Upper lobe of left lung (tissue), 6 donors: ENCODE measurements at places on chromosomes 5 and 9. TPM values are rescaled to one million over a fixed set of nuclear protein-coding genes. Genes with fewer than 3 reads are reported as not detected.

DNA sequence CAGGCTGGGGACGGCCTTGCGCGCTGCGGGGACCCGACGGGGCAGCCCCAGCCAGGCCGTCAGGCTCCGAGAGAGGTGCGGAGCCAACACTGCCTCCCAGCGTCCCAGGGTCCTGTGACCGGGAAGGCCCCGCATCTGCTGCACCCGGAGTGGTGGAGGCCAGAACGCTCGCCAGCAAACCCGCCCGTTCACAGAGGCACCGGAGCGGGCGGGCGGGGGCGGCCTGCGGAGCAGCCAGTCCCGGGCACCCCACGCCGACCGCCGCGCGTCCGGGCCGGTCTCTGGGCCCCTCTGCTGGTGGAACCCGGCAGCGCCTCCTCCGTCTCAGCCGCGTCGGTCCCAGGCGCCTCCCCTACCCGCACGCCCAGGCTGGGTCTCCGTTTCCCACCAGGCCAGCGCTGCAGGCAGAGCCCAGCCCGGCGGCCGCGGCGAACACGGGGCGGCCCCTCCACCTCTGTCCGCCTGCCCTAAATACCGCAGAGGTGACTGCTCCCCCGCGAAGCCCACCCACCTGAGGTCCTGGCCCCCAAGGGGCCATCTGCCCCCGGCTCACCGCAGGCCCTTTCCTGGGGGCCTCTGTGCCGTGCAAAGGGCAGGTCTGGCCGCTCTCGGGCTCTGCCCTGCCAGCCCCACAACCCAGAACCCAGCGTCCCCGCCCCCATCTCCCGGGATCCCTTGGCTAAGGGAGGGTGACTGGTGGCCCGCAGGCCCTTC, 15.9 kb downstream of the EXD3 start:
- peak overlapping the region; percentile 20 for H3K4me3 ChIP-seq
- H3K4me1 ChIP-seq = peaks cover 37% of the 10 kb centered on the region
- H3K36me3 ChIP-seq = no peaks in the 10 kb centered on the region
- peak; percentile 94 for DNase-seq
- peak overlapping the region; percentile 81 for H3K27ac ChIP-seq

GRCh38 chr9:132768932-132769905, 99.0 kb downstream of the GTF3C4 start:
- peak overlapping the region; percentile 81 for H3K4me3 ChIP-seq
- peak overlapping the region; percentile 89 for H3K27ac ChIP-seq
- no peaks in the 10 kb centered on the region for H3K27me3 ChIP-seq
- H3K36me3 ChIP-seq = no peaks in the 10 kb centered on the region
- peaks cover 14% of the 10 kb centered on the region for H3K4me1 ChIP-seq

- no peak overlapping the region for H3K27ac ChIP-seq
- H3K4me1 ChIP-seq = no peaks in the 10 kb centered on the region
- no peak for DNase-seq
- no peaks in the 10 kb centered on the region for H3K27me3 ChIP-seq
These were observed 52.8 kb upstream of the CCDC112 start for GRCh38 chr5:115349001-115349817.

GRCh38 chr5:7597059-7597642, 201.2 kb downstream of the ADCY2 start:
- DNase-seq = no peak
- H3K4me1 ChIP-seq = no peaks in the 10 kb centered on the region
- no peak overlapping the region for H3K27ac ChIP-seq
- no peaks in the 10 kb centered on the region for H3K27me3 ChIP-seq
- H3K4me3 ChIP-seq = no peak overlapping the region

GRCh38 chr9:125906144-125906543, 159.0 kb downstream of the PBX3 start:
- no peak for DNase-seq
- H3K27me3 ChIP-seq = no peaks in the 10 kb centered on the region
- no peak overlapping the region for H3K27ac ChIP-seq
- H3K36me3 ChIP-seq = no peaks in the 10 kb centered on the region
- no peak overlapping the region for H3K4me3 ChIP-seq

- H3K27me3 ChIP-seq = no peaks in the 10 kb centered on the region
- H3K4me1 ChIP-seq = peaks cover 22% of the 10 kb centered on the region
- peak; percentile 81 for DNase-seq
- peak overlapping the region; percentile 95 for H3K27ac ChIP-seq
- H3K4me3 ChIP-seq = peak overlapping the region; percentile 79
These were observed 552 bp downstream of the TMEM141 start for GRCh38 chr9:136791516-136792276.

- peak overlapping the region; percentile 82 for H3K27ac ChIP-seq
- no peak for DNase-seq
- H3K36me3 ChIP-seq = no peaks in the 10 kb centered on the region
These were observed 20.9 kb upstream of the SYNPO start for GRCh38 chr5:150619359-150620230.

DNA sequence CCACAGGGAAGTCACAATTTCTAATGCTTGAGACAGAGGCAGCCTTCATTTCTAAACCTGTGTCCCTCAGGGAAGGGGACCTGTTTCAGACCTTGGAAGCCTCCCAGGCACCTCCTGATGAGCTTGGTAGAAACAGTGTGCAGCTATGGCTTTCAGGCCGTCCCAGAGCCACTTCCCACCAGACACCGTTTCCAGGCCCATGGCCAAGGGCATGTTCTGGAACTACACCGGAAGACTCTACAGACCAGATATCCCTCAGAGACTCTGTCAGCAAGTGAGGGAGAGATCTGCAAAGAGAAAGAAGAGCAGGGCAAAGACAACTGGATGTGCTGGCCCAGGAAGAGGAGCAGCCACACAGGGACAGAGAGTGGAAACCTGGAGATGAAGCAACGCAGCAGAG, 82.2 kb upstream of the HSPA9 start:
- H3K4me1 ChIP-seq = no peaks in the 10 kb centered on the region
- no peak overlapping the region for H3K4me3 ChIP-seq
- H3K36me3 ChIP-seq = no peaks in the 10 kb centered on the region
- H3K27me3 ChIP-seq = no peaks in the 10 kb centered on the region
- no peak for DNase-seq
- no peak overlapping the region for H3K27ac ChIP-seq

The PCDHGA11 gene
- 2.3 TPM for total RNA-seq

The ADGRD2 gene
- not detected for total RNA-seq

The ACTL7B gene
- not detected for total RNA-seq
